ENCODE measurements at places on chromosomes 7 and 10.

DNA sequence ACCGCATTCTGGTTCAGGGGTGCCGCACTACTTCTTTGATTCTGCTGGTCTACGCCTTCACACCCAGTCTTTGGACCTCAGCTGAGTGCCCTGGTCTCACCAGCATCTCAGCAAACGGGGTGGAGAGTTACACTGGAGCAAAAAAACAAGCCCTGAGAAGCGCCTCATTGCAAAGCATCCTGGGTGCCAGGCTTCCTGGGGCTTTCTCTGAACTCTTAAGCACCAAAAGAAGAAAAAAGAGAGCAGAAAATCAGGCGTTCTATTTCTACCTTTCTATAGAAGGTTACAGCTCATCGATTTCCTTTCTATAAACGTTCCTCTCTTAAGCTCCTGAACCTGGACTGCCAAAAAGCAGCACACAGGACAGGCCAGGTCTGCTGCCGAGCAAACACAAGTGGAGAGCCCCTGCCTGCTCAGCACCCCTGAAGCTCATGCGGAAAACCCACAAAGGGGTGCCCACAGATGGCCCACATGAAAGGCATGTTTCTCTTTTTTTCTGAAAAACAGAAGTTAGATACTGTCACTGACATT lies 217.9 kb downstream of the SFMBT2 start:
- peak overlapping the region; percentile 35 for H3K4me3 ChIP-seq
- no peaks in the 10 kb centered on the region for H3K27me3 ChIP-seq
- H3K27ac ChIP-seq = no peak overlapping the region

DNA sequence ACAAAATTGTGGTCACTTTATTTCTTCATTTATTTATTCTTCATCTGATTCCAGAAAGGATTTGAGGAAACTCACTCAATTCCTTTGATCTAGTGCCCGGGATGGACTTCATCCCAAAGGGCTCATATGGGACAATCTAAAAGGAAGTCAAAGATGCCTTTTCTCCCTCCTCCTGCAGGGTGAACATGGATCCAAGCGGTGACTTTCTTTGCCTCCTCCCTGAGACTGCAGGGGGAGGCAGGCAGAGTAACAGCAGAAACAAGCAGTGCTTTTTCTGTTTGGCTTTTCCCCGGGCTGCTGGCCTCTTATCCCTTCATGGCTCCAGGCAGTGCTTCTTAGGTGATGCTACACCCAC lies 10.0 kb upstream of the DNMBP start:
- no peaks in the 10 kb centered on the region for H3K27me3 ChIP-seq
- no peak for DNase-seq
- no peaks in the 10 kb centered on the region for H3K36me3 ChIP-seq

DNA sequence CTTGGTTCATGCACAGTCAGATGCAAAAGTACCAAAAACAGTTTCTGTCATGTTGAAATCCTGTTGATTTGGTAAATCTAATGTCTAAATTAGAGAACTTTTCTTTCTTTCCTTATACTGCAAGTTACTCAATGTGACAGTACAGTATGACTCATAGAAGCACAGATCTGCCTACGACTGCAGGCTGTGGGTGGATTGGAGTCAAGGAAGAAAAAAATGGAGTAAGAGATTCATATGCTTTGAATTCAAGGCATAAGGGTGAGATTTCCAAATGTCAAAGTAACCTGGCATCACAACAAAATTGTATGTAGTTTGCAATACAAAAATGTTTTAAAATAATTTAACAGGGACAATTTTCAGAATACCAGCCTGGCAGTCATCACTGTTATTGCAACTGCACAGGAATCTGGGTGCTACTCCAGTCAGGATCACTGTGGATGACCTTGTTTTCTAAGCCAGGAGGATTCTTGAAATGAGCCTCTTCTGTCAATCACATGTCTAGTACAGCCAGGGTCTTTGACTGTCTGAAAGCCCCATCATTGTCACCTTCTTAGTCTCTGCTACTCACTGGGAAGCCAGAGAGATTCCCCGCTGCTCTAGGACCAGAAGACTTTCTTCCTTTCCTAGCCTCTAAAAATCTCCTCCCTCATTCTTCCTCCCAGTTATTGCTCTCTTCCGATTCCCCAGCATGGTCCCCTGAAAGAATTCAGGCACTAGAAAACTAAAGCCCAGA lies 83.6 kb downstream of the CD36 start:
- no peaks in the 10 kb centered on the region for H3K36me3 ChIP-seq
- no peak for DNase-seq
- H3K27ac ChIP-seq = no peak overlapping the region

DNA sequence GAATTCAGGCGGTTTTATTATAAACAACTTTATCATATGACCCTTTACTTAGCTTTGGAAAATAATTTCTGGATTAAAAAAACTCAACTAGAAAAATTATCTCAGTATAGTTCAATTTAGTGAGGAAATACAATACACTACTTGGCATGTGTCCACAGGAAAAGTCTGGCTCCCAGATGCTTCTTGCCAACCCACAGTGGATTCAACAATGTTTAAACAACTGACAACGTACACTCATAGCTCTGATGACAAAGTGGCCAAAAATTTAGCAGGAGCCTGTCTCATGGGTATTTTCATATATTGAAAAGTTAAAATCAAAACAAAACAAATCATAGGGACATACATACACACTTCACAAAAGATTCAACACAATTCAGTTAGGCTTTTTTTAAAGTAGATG lies 158.8 kb downstream of the SKAP2 start:
- H3K36me3 ChIP-seq = no peaks in the 10 kb centered on the region
- no peaks in the 10 kb centered on the region for H3K27me3 ChIP-seq
- no peak for DNase-seq
- no peak overlapping the region for H3K4me3 ChIP-seq
- H3K4me1 ChIP-seq = no peaks in the 10 kb centered on the region

GRCh38 chr10:114245121-114245791 lies 6.2 kb downstream of the VWA2 start:
- H3K36me3 ChIP-seq = no peaks in the 10 kb centered on the region
- peaks cover 11% of the 10 kb centered on the region for H3K27me3 ChIP-seq
- no peak for DNase-seq
